ENCODE measurements at places on chromosomes 6 and 20.

GRCh38 chr6:34961574-34961973 lies 72.5 kb downstream of the ANKS1A start:
- DNase-seq: no peak

GRCh38 chr6:10719296-10719963 lies 3.4 kb upstream of the TMEM14C start:
- no peak for DNase-seq

DNA sequence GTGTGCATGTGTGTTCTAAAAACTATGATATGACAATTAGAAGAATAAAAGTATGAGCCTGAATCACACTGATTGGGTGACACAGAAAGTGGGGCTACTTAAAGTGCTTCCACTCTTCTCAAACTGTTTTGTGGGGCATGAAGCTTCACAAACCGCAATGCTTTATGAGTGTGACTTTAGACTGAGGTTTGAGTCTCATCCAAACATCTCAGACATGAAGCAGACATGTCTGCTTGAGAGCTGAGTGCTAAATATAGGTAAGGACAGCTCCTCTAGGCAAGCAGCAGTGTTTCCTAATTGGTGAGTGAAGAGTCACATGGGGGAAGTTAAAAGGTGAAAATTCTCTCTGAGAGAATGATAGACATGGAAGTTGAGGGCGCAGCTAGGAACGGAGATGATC lies 726.9 kb upstream of the CITED2 start:
- no peak for DNase-seq

DNA sequence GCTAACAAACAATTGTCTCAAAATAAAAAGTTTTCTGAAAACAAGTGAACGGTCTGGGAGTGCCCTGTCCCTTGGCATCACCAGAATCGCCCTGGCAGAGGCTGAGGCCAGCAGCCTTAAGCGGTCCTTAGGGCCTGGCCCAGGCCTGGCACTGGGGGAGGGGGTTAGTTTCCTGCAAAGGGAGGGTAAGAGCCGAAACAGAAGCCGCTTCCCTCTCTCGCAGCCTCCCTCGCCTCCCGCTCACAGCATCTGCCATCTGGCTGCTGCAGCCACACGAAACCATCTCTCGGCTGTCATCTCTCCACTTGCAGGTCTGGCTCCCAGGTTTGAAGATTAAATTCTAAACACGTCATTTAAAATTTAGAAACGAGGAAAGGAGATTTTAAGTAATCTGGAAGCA lies 31.5 kb downstream of the PMEPA1 start:
- DNase-seq: no peak

DNA sequence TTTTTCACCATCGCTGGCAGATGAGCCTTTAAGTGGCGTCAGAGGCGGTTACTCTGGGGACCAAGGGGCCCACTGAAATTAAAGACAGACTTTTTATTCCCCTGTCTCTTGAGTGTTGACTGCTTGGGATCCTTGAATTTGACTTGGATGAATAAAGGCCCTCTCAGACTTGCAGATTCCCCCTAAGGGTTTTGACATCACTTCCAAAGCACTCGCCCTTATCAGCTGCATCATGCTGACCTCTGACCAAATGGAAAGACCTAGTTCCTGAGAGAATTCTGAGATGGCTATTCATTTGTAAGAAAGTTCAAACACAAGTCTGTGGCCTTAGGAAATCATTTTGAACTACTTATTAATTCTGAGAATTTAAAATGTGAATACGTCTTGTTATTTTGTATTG lies 13.5 kb upstream of the MOXD1 start:
- DNase-seq: no peak

GRCh38 chr6:123972600-123973294 lies 169.1 kb downstream of the NKAIN2 start:
- no peak for DNase-seq

DNA sequence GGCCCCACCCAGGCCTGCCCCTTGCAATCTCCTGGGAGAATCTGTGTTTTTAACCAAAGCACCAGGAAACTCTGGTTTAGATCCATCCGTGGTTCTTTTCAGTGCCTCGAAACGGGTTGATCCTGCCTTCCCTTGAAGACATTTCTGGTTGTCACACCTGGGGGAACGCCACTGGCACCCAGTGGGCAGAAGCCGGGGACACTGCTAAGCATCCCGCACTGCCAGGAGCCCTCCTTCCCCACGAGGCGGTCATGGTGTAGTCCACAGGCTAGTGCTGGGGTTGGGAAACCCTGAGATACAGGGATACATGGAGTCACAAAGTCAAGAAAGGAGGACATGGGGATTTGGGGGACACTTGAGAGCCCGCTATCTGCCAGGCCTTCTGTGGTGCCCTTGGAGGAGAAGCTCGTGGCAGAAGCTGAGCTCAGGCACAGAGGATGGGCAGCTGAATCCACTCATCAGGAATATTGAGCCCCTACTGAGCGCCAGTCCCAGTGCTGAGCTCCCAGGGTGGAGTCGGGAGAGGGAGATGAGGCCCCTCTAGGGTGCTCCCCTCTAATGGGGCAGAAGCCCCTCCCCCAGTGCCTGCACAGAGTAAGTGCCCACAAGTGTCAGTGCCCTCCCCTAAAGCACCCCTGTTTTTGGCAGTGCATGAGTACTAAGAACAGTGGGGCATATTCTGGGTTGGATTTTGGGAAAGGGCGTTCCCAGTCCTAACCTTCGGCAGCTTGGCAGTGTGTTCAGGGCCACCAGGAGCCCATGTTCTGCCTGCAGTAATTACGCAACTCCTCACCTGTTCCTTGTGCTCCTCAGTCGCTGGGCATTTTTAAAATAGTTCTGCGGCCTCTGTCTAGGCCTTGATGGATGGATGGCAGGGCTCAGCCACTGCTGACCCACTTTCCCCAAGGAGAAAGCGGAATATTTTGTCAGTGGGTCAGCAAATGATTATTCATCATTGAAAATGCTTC lies 25.6 kb upstream of the PHACTR3 start:
- DNase-seq: no peak

- no peak for DNase-seq
Measured at GRCh38 chr6:155260686-155261085, 3.1 kb upstream of the CLDN20 start.

- DNase-seq: no peak
Measured at GRCh38 chr20:63893999-63894357, 948 bp upstream of the DNAJC5 start.

DNA sequence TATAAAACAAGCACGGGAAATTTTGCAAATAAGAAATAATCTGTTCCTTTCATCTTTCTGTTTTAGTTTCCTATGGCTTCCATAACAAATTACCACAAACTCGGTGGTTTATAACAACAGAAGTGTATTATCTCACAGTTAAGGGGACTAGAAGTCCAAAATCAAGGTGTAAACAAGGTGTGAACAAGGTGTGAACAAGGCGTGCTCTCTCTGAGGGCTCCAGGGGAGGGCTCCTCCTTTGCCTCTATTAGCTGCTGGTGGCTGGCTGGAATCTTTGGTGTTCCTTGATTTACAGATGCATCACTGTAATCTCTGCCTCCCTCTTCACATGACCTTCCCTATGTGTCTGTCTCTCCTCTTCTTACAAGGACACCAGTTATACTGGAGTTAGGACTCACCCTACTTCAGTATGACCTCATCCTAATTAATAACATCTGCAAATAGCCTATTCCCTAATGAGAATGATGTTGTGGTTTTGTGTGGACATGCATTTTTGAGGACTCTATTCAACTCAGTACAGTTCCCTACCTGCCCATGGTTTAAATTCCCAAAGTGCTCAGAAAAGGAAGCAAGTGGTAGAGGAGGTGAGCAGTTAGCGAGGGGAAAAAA lies 17.5 kb upstream of the BMP5 start:
- no peak for DNase-seq

GRCh38 chr6:30157999-30158398 lies 3.0 kb downstream of the TRIM10 start:
- DNase-seq: no peak

DNA sequence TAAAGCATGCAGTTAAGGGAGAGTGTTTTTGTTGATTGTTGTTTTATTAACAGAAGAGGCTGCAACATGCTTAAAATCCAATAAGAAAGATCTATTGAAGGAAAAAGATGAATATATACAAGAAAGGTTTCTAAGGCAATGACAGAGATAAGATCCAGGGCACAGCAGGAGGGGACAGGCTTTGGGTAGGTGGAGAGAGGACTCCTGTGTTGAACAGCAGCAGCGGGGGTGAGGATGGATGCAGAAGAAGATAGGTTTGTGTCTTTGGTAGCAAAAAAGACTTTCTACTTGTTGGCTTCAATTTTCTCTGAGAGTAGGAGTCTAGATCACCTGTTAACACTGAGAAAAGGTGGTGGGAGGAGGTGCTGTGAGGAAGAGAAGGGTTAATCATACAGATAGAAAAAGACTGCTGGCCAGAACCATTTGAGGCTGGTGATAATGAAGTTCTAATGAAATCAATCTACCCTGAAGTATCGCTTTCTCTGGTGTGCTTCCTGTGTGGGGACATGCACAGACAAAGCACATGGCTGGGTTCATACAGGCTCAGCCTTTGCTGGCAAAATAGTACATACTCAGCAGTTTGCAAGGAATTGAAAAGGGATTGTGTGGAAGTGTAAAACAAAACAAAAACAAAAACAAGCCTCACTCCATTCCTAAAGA lies 17.2 kb upstream of the DST start:
- no peak for DNase-seq

- DNase-seq: no peak
Measured at GRCh38 chr20:44615169-44615791, 32.9 kb downstream of the PKIG start.

- DNase-seq: no peak
Measured at GRCh38 chr6:15709651-15710269, 46.9 kb upstream of the DTNBP1 start.

DNA sequence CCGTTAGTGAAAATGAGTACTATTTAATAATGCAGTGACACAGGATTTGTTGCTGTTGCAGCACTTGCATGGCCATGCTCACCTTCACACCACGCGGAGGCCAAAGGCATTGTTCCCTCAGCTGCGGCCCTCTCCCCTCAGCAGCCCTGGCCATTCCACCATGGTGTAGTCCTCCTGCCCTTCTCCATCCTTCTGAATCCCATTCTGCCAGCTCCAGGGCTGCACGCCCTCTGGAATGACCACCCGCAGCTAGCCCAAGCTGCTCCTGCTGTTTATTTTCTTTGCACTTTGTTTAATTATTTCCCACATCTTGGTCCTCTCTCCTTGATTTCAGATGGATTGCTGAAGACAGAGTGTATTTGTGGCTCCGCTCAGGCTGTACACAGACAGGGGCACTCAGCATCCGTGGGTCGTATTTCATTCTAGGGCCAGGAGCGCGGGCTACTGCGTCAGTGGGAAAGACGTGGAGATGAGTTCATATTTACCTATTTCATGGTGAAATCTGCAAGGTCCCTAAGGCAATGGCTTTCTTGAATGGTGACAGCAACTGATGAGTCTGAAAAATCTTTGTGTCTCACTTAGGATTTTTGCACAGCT lies 81.4 kb upstream of the DUSP22 start:
- DNase-seq: no peak

- no peak for DNase-seq
Measured at GRCh38 chr6:130682066-130682465, 145.1 kb upstream of the SMLR1 start.

DNA sequence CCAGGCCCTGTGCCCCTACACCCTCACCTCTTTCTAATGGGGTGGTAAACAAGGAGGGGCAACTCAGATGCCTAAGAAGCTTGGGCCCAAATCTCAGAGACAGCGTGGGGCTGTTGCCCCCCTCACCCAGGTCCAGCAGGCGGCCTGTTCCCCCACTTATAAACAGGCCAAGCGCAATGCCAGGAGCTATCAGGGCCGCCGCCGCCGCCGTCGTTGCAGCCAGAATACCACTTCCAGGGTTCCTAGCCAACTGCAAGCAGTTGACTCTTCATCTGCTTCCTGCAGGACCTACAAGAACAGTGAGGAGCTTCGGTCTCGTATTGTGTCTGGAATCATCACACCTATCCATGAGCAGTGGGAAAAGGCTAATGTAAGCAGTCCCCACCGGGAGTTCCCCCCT lies 16.4 kb downstream of the PSMF1 start:
- DNase-seq: no peak

- no peak for DNase-seq
Measured at GRCh38 chr6:73666393-73666792, 12.6 kb upstream of the SLC17A5 start.

- no peak for DNase-seq
Measured at GRCh38 chr6:34052918-34053608, 92.8 kb downstream of the GRM4 start.

DNA sequence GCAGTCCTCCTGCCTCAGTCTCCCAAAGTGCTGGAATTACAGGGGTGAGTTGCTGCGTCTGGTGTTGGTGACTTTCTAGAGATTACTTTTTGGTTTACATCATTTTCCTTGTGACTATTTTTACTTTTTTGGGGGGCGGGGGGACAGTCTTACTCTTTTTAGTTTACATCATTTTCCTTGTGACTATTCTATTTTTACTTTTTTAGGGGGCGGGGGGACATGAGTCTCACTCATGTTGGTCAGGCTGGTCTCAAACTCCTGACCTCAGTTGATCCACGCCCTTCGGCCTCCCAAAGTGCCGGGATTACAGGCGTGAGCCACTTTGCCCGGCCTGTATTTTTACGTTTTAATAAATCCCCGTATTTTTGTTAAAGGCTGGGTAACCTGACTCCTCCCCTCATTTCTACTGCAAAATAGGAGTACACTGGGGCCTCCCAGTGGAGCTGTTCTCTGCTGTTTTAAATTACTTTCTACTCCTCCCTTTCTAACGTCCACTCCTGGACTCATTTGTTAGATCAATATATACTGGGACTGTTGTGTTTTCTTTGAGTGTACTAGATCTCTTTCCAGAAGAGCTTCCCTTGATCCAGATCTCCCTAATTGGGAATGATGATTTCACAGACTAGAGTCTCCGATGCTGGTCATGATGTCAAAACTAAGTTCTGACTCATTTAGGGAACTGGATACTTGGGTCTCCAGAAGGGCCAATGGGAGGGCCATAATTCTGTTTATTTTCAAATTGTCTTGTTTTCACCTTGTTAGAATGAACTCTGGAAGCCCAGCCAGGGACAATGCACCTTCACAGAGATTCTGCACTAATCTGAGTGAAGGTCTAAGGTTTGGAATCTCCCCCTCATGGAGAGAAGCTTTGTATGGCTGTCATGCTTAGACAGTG lies 9.2 kb downstream of the HSPA1B start:
- no peak for DNase-seq

DNA sequence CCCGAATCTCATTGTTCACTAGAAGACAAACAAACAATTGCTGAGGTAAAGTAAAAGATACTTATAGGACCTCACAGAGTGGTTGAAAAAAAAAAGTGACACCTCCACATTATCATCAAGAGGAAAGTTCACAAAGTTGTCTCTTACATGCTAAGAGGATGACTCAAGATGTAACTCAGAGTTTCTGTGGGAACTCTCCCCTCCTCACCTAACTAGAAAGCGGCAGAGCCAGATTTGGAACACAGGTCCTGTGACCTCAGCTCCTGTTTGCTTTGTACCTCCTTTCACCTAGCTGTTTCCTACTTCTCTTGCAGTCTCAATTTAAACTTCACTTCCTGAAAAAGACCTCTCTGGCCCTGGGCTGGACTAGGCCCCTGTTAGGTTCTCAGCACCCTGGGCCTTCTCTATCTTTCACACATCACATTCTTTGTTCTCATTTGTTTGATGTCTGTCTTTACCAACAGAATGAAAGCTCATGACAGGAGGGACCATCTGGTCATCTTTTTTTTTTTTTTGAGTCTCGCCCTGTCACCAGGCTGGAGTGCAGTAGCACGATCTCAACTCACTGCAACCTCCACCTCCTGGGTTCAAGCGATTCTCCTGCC lies 60.8 kb downstream of the CD24 start:
- no peak for DNase-seq

Measured in activated T-cell treated with anti-CD3 and anti-CD28 coated beads for 1 hour (primary cell).